ENCODE measurements at places on chromosomes 16 and 17.

DNA sequence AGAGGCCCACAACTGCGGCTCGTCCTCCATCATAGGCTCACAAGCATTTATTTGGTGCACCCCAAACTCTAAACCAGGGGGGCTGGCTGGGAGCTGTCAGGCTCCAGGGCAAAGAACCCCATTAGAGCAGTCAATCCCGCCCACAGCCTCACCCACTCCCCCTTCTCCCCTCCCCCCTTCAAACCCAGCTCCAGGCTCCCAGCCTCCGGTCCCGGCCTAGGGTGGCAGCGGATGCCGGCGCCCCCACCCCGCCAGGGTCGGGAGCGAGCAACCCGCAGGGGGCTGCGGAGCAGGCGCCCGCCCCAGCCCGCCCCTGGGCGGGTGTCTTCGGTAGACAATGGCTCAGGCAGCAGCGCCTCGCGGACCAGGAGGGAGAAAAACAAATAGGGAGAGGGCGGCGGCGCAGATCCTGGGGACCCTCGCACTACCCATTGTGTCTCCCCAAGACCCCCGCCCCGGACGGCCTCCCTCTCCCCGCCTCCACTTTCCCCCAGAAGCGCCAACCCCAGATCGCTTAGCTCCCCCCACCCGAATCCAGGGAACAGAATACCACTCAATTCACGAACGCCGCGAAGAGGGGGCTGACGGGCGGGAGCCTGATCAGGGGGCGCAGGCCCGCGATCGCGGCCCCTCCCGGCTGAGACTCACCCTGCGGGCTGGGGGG is 572 bp downstream of the FAM171A2 start:
- no peak for DNase-seq

GRCh38 chr16:23194497-23195221 is 12.1 kb downstream of the SCNN1G start:
- no peak for DNase-seq

GRCh38 chr17:21451975-21452374 is 75.8 kb downstream of the KCNJ12 start:
- DNase-seq: no peak

DNA sequence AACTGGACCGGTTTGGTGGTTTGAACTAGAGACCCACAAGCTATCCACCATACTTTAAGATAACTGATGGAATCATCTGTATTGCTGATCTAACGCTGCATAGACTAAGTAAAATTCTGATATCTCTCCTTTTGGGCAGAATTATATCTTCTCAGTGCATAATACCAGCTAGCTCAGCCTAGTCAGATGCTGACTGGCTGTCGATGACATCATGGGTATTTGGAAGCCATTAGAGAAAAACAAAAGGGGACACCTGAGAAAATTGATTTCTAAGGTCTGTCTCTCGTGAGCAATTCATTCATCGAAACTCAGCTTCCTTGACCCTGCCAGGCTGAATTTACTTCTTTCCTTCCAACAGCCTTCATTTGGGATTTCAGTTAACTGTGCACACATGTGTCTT is 263.0 kb upstream of the CCL2 start:
- no peak for DNase-seq

- DNase-seq: no peak
Observed at GRCh38 chr17:38451840-38452529, 23.7 kb downstream of the ARHGAP23 start.

DNA sequence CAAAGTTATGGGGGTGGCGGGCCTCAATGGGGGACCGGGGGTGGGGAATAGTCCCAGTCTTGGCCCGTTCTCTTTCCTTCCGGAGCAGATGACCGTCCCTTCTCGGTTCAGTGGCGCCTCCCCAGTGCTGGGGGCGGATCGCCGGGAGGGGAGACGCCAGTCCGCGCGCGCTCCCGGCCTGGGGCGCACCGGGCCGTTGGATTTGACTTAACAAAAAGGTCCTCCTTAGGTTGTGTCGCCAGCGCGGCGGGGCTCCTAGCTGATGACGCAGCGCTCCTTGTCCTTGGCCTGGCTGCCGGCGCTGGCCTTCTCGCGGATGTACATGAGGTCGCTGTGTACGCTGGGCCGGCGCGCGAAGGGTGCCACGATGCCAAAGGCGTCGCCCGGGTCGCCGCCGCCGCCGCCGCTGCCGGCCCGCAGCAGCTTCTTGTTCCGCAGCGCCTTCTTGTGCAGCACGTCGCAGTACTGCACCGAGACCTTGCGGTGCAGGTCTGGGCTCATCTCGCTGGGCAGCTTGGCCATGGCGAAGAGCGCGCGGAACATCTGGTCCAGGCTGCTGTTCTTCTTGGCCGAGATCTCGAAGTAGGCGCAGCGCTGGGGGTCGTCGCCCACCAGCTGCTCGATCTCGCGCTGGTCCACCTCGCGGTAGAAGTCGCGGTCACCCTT is 1.2 kb downstream of the RASD1 start:
- no peak for DNase-seq

DNA sequence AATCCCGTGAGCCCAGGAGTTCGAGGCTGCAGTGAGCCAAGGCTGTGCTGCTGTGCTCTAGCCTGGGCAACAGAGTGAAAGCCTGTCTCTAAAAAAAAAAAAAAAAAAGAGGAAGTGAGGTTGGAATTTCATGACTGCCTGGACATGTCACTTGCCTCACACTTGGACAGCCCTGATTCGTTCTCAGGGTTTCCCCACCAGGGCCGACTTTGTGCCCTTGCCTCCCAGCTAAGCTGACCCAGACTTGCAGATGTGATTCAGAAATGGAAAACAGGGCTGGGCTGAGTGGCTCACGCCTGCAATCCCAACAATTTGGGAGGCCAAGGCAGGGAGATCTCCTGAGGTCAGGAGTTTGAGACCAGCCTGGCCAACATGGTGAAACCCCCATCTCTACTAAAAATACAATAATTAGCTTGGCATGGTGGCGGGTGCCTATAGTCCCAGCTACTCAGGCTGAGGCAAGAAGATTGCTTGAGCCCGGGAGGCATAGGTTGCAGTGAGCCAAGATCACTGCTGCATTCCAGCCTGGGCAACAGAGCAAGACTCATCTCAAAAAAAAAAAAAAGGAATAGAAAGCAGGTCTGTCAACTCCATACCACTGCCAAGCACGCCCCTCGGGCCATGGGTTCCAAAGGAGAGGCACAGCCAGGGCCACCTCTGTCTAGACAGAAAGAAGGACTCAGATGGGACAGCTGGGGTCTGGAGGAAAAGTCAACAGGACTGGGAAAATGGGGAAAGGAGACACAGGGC is 46.9 kb downstream of the SOCS1 start:
- no peak for DNase-seq

DNA sequence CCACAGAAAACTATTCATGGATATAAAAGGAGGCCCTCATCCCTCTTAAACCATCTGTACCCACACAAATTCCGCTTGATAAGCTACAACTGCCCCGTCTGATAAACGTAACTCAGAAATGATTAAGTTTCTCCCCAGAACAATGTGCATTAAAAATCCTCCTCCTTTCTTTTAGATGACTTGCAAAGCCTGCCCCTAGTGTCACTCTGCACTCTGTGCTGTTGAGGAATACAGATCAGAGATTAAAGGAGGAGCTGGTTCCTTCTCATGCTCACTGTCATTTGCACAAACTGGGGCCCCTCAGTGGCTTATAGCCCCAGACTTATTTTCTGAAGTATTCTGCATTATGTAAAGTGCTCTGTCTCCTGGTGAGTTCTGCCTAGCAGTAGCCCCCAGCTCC is 33.3 kb downstream of the CDRT15 start:
- DNase-seq: no peak

GRCh38 chr17:79835953-79836509 is 3.2 kb downstream of the CBX4 start:
- DNase-seq: no peak

DNA sequence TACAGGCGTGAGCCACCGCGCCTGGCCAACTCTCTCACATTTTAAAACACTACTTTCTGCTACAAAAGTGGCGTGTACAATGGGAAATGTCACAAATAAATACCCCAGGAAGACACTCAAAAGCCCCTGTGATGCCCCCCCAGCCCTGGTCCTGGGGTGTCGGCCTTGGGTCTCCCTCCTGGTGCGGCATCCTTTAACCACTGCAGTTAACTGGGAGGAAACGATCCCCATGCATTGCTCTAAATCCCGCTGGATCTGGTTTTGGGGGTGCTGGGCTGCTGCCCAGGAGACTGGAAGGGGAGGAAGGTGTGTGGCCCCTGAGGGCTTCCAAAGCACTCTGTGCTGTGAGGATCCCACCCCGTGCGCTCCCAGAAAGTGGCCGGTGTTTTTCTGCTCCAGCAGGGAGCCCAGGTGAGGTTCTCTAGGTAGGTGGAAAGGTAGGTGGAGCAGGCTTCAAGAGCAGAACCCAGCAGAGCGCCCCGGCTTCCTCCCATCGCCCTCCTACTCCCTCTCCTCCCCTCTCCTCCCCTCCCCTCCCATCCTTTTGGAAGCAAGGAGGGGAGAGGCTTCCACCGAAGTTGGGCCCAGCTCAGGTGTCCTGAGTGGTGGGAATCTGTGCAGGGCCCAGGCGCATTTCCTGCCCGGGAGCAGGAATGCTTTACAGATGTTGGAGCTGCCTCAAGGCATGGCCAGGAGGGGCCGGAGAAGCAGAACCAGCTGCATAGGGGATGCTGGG is 363.3 kb downstream of the SEC14L1 start:
- DNase-seq: no peak

- no peak for DNase-seq
Observed at GRCh38 chr16:22424161-22424937, 49.9 kb upstream of the CDR2 start.

- DNase-seq: no peak
Observed at GRCh38 chr16:57875347-57875746, 73.1 kb upstream of the KIFC3 start.

DNA sequence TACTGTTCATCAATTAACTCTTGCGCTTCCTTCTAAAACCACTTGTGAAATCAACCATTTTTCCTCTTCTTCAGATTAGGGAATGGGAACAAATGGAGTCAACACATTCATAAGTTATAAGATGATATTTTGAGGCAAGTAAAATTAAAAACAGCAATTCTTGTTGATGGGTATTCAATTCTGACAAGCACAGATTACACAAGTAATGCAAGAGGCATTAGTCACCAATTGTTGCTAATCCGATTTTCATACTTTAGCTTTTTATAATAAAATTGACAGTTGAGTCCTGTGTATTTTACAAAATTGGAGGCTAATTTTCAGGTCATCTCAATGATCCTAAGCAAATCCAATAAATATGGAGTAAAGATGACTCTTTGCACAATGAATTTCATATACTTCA is 918.4 kb upstream of the SOX9 start:
- DNase-seq: no peak

GRCh38 chr17:79176792-79177601 is 102.4 kb downstream of the ENGASE start:
- no peak for DNase-seq

DNA sequence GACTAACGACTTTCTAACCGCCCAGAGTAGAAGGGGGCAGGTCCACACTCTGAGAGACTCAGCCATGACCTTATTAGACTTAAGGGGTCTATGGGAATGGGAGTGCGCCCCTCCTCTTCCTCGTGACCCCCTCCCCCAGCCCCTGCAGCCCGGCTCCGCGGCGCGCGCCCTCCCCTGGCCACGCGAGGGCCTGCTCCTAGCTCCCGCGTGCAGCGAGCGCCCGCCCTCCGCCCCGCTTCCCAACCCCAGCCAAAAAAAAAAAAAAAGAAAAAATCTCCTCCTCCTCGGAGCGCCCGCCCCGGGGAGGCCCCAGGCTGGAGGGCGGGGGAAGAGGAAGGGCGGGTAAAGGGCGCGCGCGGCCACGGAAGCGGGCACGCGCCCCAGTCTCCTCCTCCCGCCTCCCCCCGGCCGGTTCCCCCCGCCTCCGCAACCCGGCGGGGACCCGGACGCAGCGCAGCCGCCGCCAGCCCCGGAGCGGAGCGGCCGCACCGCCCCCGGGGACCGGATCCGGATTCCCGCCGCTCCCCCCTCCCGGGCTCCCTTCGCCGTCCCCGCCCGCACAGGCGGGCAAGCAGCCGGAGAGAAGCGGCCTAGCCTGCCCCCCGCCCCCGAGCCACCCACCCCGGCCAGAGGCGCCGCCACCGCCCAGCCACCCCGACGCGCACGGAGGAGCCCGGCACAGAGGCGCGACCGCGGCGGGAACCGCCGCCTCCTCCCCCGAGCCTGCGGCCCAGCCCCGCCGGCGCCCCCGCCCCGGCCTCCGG is 949 bp downstream of the UBTF start:
- peak; percentile 77 for DNase-seq

DNA sequence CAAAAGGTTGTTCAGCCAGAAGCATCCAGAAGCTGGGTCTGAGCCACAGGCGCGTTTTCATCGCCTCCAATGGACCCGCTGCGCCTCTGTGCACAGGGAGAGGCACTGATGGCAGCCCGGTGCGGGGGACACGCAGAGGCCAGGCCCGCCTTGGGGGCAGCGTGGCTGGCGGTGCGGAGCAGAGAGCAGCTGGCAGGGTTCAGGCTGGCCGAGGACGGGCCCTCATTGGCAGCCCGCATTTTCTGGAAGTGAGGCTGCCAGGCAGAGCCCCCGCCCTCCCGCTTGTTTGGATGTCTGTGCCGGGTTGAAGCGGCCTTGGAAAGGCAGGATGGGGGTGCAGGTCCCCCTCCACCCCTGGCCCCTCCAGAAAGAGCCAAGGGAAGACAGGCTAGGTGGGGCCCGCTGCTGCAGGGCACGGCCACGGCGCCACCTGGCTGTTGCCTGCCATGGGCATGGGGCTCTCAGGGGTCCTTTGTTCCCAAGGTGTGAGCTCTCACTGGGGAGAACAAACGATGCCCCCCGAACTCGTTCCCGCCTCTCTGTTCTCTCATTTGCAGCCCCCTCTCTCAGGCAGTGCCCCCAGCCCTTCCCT is 18.8 kb downstream of the GSE1 start:
- no peak for DNase-seq
